ENCODE measurements at places on chromosomes 7 and 10.
A peak's percentile ranks its signal among the peaks of the same experiment; 100 is the strongest.

- DNase-seq, result no peak
These were observed 14.1 kb downstream of the LANCL2 start for GRCh38 chr7:55379285-55379684.

DNA sequence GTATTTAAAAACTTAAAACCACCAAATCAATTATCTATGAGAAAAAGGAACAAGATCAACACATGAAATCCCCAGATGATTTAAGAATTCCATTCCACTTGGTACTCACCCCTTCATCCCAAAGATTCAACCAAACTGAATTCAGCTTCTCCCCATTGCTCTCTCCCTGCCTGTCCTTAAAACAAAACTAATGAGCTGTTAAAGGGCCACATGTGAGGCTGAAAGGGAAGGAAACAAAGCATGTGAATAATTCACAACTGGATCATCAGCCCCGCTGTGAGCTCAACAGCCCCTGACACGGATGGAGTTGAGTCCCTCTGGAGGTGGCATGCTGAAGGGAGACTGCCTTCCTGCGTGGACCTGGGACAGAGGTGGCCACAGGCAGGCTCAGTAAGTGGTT lies 32.9 kb downstream of the VOPP1 start:
- DNase-seq, result no peak

GRCh38 chr10:110820321-110820814 lies 51.4 kb upstream of the PDCD4 start:
- no peak for DNase-seq

GRCh38 chr10:129394518-129395328 lies 72.3 kb upstream of the MGMT start:
- no peak for DNase-seq

GRCh38 chr10:58240531-58240930 lies 27.2 kb downstream of the IPMK start:
- no peak for DNase-seq

DNA sequence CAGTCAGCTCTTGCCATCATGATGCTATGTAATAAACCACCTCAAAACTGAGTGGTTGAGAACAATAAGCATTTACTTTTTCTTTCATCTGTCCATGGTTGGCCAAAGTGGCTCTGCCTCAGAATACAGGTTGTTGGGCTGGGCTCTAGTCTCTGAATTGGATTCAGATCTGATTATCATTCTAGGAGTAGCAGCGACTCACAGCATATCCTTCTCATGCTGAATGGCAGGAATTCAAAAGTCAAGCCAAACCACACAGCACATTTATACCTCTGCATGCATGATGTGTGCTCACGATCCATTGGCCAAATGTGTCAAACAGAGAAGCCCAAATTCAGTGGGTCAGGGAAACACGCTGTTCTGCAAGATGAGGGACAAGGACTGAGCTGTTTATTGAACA lies 13.6 kb upstream of the GALNT11 start:
- DNase-seq, result no peak

GRCh38 chr10:108348215-108348614 lies 1183.7 kb upstream of the SORCS1 start:
- DNase-seq, result no peak

DNA sequence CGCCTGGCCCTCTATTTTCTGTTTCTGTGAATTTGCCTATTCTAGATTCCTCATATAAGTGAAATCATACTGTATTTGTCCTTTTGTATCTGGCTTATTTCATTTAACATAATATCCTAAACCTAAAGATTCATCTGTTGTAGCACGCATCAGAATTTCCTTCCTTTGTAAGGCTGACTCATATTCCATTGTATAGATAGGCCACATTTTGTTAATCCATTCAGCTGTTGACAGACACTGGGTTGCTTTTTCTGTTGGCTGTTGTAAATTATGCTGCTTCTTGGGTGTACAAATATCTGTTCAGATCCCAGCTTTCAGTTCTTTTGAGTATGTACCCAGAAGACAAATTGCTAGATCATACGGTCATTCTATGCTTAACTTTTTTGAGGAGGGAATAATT lies 28.8 kb upstream of the CUL1 start:
- no peak for DNase-seq

GRCh38 chr7:28685242-28685643 lies 272.9 kb downstream of the TRIL start:
- DNase-seq, result no peak

GRCh38 chr10:131556897-131557495 lies 245.5 kb upstream of the TCERG1L start:
- DNase-seq, result no peak

- peak; percentile 18 for DNase-seq
These were observed at the start of gene SLC29A4 for GRCh38 chr7:5282543-5283316. SLC29A4 (plus strand) TSS chr7:5282943; CDS start chr7:5287817, 4,874 bp downstream.

DNA sequence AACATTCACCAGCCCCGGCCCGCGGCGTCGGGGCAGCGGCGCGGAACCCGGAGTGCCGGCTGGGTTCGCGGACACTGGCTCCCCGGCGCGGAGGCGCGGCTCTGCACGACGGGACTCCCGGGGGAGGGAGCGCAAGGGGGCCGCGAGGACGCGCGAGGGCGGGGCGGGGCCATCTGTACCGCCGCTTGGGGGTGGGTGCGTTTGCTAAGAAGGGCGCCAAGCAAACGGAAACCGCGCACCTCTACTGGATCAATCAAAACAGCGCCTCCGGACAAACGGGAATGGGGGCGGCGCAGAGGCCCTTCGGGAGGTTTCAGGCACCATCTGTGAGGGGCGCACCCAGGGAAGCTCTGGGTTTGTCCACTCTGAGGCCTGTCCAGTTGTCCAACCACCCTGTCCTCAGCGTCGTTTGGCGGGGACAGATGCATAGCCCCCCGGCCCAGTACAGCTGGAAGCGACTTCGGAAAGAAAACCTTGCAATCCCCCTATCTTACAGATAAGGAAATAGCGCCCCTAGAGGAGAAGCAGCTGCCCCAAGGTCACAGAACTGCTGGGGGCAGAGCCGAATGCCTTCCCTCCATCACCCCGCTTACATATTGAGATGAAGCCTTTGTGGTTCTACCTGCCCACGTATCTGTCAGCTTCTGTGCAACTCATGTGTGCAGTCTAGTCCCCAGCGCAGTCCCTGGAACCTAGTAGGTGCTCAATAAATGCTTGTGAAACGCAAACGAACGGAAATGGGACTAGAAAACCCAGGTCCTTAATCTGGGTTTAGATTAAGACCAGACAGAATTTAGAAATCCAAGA lies 10.7 kb upstream of the SLIT1 start:
- DNase-seq, result peak; percentile 21

- DNase-seq, result no peak
These were observed 59.2 kb downstream of the CDHR3 start for GRCh38 chr7:106022193-106022821.

DNA sequence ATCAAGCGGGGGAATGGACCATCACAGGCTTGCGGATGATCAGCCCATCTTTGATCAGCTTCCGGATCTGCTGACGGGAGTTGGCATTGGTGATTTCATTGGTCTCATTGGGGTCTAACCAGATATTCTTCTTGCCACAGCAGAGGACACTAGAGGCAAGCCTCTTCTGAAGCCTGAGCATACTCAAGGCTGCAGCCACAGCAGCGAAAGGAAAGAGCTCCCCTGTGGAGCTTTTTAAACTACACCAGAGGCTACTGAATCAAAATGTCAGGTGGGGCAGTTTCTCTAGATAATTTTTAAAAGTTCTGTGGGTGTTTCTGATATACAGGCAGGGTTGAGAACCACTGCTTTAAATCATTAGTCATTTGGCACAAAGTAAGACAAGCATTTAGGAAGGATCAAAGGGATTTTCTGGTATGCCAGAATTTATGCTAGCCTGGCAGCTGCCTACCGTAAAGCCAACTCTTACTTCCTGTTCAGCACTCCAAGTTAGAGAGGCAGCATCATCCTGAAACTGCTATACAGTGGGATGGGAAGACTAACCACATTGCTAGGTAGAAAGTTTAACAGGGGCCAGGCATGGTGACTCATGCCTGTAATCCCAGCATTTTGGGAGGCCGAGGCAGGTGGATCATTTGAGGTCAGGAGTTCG lies 7.0 kb downstream of the NAPEPLD start:
- DNase-seq, result no peak

DNA sequence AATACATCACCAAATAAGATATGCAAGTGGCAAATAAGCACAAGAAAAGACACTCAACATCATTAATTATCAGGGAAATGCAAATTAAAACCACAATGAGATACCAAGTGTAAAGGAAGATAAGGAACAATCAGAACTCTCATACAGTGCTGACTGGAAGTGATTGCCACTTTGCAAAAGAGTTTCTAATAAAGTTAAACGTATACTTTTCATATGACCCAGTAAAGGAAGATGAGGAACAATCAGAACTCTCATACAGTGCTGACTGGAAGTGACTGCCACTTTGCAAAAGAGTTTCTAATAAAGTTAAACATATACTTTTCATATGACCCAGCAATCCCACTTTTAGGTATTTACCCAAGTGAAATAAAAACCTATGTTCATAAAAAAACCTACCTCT lies 12.2 kb upstream of the JMJD1C start:
- DNase-seq, result no peak

DNA sequence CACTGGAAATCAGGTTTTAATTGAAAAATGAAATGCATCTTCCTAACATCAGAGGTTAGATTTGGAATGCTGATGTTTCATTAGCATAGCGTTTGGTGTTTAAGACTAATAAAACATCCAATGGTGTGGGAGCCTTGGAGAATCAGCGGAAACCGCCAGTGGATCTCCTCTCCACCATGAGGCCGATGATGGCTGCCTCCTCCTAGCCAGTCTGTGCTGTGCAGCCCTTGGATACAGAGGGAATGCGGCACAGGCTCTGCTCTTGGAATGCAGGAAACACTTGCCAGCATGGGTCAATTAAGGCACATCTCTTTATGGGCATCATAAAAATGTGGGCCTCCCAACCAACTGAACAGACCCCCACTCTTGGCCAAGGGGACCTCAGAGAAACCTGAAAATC lies 259.9 kb downstream of the GLRX3 start:
- DNase-seq, result no peak

DNA sequence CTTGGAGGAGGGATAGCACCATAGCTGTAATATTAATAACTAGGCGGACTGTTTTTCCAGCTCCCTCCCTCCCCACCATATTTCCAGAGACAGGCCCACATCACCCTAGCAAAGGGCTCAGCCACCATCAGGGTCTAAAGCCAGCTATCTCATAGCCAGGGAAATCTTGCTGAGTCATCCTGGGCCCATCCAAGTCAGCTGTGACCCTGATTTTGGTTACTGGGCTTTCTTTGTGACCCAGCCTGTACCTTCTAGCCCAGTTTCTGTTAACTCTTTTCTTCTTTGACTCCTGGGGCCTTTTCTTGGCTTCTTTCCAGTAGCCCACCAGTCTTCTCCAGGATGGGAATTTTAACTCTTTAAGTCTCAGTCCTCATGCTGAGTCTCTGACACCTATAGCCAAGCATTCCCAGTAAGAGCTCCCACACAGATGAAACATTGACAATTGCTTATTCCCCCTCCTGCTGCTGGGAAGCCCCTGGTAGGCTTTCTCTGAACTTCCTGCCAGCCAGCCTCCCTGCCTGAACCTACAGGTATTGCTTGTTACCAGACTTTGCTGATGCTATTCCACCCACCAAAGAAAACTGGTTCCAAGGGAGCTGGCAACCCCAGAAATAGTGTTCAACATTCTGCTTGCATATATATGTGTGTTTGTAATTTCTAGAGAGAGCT lies 34.8 kb upstream of the ADO start:
- DNase-seq, result no peak

DNA sequence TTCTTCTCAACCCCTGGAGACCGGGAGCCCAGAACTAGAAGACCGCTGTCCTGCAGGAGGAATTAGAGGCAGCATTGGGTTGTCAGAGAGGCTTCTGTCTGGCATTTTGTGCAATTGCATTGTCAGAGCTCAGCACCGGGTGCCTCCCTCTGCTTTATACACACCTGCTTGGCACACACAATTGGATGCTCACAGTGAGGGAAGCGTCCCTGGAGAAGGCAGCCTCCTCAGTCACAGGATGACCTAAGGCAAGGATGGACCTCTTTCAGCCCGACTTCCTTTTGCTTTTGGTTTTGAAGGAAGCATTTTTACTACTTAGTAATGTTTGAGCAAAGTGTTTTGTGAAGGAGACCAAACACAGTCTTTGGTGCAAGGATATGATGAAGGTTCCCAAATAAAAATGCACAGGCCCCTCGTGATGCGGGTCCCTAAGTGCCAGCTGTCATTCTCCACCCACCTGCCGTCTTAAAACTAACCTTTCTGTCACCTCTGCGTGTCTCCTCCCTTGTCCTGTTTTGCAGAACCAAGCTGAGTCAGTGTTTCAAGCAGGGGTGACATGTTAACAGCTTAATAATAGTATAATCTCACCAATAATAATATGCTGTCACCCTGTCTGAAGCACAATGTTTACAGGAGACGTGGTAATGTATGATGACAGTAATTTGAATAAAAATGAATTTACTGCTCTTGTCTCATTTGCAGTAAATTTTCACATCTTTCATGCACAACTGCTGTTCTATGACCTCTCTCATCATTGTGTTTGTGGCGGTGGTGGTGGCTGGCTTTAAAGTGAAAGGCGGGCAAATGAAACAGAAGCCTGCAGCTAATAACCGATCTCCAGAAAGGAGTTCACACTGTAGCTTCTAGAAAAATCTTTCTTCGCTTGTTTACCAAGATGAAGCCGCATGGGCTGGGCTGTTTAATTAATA lies 430.2 kb upstream of the MKI67 start:
- no peak for DNase-seq

DNA sequence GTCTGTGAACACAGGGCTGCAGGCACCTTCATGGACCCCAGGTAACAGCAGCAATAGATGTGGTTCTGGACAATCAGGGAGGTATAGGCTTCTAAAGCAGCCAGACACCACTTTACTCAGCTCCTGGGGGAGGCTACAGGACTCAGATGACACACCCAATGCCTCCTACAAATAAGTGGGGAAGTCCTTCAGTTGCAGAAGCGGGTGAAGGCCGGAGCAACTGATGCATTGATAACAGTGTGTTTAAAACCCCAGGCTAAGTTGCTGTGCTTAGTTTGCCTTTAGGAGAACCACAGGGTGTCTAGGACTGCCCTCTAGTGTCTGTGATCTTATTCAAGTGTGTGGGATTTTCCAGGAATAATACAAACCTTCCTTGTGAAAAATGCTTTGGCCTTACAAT lies 5.9 kb upstream of the ITGA8 start:
- DNase-seq, result peak; percentile 29

DNA sequence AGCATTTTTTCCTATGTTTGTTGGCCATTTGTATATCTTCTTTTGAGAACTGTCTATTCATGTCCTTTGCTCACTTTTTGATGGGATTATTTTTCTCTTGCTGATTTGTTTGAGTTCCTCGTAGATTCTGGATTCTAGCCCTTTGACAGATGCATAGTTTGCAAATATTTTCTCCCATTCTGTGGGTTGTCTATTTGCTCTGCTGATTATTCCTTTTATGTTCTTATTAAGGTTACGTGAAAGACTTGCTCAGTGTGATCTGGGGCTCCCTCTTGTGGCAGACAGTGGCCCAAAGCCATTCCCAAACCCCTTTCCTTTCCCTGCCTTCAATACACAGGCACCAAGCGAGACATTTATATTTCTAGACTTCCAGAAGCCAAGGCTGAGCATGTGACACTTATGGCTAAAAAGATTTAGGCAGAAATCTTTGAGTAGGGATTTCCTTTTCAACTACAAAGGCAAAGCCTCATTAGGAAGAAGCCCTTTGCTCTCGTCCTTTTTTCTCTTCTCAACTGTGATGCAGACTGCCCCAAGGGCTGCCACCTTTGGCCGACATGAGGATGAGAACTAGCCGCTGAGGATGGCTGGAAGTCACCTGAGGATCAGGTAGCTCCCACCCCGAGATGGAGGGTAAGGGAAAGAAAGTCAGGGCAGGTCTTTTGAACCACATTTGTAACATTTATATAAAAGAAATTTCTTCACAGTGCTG lies 23.6 kb downstream of the ST8SIA6 start:
- DNase-seq, result no peak

GRCh38 chr10:13348216-13349017 lies at the start of gene SEPHS1:
SEPHS1 (minus strand) TSS chr10:13348293; CDS start chr10:13344950, 3,343 bp downstream.
- DNase-seq, result peak; percentile 33

GRCh38 chr7:33457039-33457438 lies 327.7 kb downstream of the BBS9 start:
- DNase-seq, result no peak

Data from CMK (cell line).